Iris pigment epithelial cell (primary cell): ENCODE measurements at places on chromosomes 12 and 14.

DNA sequence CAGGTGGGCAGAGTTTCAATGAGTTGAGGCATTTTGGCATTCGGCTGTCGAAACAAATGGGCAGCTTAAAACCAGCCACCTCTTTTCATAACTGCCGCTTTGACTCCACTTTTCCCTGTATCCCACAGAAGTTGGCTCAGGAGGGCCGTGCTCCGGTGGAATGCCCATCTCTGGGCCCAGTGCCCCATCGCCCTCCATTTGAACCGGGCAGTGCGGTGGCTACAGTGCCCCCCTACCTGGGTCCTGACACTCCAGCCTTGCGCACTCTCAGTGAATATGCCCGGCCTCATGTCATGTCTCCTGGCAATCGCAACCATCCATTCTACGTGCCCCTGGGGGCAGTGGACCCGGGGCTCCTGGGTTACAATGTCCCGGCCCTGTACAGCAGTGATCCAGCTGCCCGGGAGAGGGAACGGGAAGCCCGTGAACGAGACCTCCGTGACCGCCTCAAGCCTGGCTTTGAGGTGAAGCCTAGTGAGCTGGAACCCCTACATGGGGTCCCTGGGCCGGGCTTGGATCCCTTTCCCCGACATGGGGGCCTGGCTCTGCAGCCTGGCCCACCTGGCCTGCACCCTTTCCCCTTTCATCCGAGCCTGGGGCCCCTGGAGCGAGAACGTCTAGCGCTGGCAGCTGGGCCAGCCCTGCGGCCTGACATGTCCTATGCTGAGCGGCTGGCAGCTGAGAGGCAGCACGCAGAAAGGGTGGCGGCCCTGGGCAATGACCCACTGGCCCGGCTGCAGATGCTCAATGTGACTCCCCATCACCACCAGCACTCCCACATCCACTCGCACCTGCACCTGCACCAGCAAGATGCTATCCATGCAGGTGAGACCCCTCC lies 5.0 kb upstream of the RNU7-1 start:
- no peak for DNase-seq

DNA sequence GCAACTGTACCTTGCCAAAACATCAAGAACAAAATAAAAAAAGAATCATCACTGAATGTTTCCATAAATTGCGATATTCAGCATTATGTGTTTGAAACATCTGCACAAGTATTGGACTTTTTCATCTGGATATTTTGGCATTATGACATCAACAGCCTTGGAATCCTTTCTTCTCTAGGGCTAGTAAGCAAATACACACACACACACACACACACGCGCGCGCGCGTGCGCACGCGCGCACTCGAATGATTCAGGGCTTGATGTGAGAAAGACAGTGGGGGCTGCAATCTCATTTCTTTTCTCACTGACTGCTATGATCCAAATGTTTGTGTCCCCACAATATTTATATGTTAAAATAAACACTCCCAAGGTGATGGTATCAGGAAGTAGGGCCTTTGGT lies 90.0 kb upstream of the SLC38A4 start:
- DNase-seq = peak; percentile 57

DNA sequence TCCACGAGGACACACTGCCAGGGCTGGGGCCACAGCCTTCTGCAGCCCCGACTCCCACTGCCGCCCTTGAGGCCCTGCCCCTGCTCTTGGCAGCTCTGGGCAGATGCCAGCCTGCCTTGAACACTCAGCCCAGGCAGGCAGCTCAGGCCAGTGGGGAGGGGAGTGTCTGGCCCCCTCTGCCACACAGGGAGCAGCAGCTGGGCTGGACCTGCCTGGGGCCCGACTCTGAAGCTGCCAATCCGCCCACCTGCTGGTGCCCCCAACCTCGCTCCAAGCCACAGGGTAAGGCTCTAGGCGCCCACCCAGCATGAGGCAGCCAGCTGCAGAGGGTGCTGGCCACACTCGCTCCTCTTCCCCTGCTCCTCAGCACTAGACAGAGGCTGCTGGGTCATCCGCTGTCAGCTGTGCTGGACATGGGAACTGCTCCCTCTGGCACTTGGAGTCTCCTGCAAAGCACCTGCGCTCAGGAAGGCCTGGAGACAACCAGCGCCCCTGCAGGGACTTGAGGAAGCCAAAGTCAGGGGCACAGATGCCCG lies 24.6 kb upstream of the NUDT14 start:
- DNase-seq = no peak

DNA sequence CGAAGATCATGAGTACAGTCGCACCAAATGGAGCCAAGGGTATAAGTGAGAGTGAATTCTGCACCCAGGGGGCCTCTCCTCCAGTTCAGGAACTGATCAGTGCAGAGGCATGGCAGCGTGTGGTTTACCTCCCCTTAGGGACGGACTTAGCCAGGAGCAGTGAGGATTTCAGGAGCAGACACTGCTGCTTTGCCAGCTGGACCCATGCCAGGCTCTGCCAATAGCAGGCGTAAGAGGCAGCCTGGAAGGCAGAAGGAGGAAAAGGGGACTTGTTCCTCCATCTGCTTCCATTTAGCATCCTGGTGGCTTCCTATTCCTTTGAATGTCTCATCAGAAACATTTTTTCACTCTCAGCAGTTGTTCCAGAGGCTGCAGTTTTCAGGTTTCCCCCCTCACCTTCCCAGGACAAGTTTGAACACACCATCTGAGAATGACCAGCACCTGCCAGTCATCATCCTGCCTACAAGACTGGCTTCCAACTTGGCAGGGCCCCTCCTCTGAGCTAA lies 137.0 kb upstream of the LMNTD1 start:
- no peak for DNase-seq
